ENCODE measurements at places on chromosomes 13 and 19. TPM values are rescaled to one million over a fixed set of nuclear protein-coding genes. Genes with fewer than 3 reads are reported as not detected.
A peak's percentile ranks its signal among the peaks of the same experiment; 100 is the strongest.

GRCh38 chr13:61795580-61795979 lies 379.9 kb upstream of the PCDH20 start:
- DNase-seq = no peak

The ZNF568 gene
- 12.8 TPM for total RNA-seq

DNA sequence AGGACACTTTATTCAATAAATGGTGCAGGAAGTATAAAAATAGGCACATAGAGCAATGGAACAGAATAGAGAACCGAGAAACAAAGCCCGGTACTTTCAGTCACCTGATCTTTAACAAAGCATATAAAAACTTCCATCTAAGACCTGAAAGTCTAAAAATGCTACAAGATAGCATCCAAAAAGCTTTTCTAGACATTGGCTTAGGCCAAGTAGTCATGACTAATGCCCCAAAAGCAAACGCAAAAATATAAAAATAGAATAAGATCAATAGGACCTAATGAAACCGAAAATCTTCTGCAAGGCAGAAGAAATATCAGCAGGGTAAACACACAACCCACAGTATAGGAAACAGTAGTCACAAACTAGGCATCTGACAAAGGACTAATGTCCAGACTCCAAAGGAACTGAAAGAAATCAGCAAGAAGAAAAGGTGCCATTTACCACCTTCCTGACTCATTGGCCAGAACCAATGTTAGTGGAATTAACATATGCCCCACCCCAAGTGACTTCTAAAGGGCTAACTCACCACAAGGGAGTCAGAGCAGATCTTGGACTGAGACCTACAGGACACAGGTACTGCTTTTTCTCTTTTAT lies 40.8 kb upstream of the CEACAM21 start:
- DNase-seq = peak; percentile 5

The FCGBP gene
- 0.19 TPM for total RNA-seq

DNA sequence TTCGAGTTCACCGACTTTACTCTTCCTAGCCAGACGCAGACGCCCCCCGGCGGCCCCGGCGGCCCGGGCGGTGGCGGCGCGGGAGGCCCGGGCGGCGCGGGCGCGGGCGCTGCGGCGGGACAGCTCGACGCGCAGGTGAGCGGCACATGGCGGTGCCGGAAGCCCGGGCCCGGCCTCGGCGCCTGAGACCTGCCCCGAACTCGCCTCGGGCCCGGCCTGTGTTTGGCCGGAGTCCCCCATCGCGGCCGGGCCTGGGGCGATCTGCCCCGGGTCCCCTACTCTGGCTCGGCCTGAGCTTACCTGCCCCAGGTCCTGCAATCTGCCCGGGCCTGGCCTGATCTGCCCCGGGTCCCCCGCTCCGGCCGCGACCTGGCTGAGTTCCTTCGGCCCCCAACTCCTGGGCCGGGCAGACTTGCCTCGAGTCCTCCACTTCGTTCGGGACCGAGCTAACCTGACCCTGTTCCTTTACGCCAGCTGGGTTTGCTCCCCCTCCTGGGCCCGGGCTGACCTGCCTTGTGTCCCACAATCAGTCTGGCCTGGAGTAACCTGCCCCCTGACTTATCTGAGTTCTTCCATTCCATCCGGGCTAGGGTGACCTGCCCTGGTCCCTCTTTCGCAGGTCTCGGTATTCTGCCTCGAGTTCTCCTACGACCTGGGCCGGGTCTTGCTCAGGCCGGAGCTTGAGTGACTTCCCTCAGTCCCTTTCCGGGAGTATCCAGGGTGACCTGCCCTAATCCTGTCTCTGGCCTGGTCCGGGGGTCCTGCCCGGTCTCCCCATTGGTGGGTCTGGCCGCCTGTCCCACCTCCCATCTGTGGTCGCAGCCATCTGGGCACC lies 764 bp downstream of the UPF1 start:
- peak; percentile 23 for DNase-seq

GRCh38 chr19:42172261-42172660 lies 40.0 kb upstream of the POU2F2 start:
- DNase-seq = no peak

The TYROBP gene
- total RNA-seq = not detected

The MEF2B gene
- total RNA-seq = not detected

The SLC6A16 gene
- not detected for total RNA-seq

DNA sequence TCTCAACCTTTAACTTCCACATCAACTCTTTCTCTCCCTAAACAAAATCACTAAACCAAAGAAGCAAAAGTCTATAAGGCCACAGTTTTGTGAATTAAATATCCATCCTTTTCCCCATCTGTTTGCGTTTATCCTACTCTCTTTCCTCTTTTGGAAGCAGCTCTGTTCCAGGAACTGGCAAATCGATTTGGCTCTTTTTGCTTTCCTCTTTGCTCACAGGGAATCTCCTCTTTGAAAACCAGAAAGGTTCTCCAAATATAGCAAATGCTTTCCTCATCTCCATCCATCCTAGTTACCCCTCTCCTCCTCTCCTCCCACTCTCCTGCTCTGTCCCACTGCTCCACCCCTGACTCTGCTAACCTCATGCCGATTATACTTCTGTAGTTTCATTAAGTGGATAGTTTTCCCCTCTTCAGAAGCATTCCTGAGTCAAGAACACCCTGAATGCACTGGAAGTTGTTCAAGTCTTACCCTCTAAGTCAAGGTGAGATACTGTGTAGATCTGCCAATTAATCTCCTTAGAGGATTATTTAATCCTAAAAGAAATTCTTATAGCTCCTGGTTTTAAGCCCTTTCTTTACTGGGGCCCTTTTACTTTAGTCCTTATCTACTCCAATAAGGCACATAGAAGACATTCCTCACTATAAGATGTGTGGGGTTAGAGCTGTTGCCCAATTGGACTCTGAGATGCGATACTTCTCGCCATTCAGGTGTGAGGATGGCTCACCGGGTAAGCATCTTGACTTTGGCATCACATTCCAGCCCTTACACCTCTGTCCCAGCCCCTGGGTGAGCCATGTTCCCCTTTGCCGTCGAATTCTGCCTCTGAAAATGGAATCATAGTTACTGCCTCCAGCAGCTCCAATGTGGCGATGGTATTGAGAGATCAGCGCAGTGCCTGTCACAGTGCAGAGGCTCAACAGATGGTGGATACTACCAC lies 67.6 kb downstream of the COL4A2 start:
- no peak for DNase-seq

The TEX101 gene
- not detected for total RNA-seq

DNA sequence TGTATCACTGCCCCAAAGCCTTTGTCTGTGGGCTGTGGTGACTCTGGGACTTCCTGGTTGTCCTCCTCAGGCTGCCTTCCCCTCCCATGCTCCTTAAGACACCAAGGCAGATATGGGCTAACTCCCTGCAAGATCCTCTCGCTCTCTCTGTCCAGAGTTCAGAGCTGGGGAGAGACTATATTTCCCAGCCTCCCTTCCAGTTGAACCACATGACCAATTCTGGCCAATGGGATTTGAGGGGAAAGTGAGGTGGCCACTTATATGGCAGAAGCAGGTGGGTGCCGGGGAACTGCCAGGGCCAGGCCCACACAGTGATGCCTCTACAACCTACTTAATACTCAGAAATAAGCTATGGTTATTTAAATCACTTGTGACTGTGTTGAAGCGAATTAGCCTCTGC lies 16.2 kb upstream of the ANGPTL8 start:
- no peak for DNase-seq

DNA sequence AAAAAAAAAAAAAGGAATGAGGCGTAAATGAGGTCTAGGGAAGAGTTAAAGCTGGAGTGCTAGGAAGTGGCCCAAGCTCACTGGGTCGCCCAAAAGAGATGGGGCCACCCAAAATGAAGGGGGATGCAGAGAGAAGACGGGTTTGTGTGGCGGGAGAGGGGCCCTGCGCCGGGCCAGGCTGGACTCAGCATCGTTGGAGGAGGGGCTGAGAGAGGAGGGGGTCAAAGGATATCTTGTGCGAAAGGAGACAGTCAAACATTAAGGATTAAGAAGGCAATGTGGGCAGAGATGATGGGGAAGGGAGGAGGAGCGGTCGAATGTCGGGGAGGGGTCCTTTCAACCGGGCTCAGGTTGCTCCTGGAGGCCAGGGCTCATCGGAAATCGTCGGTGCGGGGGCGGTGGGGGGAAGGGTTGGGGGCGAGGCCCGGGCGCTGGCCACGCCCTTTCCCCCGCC lies 825 bp upstream of the CARM1 start:
- DNase-seq = no peak

DNA sequence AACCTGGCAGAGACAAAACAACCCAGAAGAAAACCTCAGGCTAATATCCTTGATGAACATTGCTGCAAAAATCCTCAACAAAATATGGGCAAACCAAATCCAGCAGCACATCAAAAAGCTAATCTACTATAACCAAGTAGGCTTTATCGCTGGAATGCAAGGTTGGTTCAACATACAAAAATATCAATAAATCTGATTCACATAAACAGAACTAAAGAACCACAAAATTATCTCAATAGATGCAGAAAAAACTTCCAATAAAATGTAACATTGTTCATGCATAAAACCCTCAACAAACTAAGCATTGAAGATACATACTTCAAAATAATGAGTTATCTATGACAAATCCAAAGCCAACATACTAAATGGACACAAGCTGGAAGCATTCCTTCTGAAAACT lies 8.8 kb downstream of the ZNF724 start:
- no peak for DNase-seq

DNA sequence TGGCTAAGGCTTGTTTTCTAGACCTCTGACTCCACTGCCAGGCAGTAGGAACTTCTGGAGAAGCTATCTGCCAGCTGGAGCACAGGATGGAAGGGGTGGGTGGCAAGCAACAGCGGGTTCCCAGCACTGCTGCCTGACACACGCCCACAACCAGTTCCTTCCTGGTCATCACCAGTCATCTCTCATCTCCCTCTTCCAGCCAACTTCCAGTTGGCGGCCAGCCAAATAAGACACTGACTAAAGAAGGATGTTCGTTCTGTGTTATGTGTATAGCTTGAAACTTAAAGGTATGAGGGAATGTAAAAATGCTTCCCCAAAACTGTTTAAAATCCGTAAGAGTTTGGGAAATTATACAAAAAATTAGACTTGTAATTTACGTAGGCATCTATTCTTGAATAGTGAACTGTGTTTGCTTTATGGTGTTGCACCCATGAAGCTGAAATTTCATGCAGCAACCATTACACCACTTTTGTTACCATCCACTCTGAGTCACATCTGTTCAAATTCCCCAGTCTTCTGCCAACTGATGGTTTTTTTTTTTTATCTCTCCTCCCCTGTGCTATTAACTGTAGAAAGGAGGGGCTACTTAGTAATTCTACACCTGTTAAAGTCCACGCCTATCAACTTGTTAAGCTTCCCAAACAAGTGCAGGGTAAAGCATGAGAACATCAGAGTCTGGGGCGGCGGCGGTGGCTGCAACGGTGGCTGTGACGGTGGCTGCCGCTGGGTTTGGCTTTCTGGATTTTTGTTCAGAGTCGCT lies 86.2 kb upstream of the FRY start:
- peak; percentile 84 for DNase-seq

The FFAR3 gene
- not detected for total RNA-seq

The LRCH1 gene
- 13.2 TPM for total RNA-seq

The NRTN gene
- not detected for total RNA-seq

DNA sequence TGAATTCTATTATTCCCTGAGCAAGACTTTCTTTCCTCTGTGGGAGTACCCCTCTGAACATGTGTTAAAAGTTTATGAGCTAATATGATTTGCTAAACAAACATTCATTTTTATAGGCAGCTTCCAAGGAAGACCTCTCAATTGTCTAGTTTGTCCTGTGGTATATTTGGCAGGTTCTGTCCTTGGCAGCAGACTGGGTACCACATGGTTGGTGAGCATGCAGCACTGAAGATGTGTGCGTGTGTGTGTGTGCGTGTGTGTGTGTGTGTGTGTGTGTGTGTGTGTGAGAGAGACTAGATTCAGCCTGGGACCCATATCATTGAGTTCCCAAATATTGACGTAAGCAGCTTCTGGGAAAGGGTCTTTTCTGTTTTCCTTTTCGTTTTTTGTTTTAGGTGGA lies 24.0 kb downstream of the FGF9 start:
- DNase-seq = no peak

- DNase-seq = no peak
Measured at GRCh38 chr13:49464085-49464484, 20.0 kb downstream of the SETDB2 start.

DNA sequence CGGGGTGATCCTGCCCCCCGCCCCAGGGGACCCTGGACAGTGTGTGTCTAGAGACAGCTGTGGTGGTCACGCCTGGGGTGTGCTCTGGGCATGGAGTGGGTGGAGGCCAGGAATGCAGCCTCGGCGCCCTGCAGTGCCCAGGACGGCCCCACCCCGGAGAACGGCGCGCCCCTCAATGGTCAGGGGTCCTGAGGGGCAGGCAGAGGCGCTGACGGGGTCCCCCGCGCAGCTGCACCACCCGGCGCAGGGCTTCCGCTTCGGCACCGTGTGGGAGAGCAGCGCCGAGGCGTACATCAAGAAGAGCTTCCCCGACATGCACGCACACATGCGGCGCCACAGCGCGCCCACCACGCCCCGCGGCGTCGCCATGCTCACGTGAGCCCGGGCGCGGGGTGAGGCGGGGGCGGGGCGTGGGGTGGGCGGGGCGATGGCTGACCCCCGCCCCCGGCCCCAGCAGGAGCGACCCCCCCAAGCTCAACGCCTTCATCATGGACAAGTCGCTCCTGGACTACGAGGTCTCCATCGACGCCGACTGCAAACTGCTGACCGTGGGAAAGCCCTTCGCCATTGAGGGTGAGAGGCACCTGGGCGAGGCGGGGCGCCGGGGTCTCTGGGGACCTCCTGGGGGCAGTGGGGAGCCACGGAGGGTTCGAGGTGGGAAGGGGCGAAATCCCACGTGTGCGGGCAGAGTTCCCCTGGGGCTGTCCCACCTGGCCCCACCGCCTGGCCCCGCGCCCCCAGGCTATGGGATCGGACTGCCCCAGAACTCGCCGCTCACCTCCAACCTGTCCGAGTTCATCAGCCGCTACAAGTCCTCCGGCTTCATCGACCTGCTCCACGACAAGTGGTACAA lies 7.4 kb downstream of the GRIN3B start:
- DNase-seq = no peak

The ZNF534 gene
- total RNA-seq = not detected

DNA sequence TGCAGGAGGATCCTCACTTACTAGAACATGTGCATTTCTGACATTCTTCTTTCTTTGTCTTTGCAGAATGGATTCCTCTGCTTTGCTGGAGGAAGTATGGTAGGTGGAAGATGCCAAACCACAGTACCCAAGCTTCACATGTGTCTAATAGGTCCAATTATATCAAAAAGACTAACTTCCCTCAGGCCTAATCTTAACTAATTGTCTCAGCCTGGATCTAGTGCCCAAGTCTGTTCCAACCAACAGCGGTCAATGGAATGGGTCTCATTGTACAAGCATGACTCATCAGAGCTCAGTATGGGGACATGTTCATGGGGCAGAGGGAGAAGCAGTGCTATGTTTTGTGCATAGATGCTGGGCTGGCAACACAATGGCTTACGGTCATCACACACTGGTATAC lies 81.6 kb upstream of the CSNK1A1L start:
- DNase-seq = peak; percentile 35

The ZNF480 gene
- 10.6 TPM for total RNA-seq

The NLRP9 gene
- total RNA-seq = not detected

The ADPRHL1 gene
- total RNA-seq = 2.2 TPM
